Kasumi-1 (cell line): ENCODE measurements at places on chromosomes 12 and 14.

- DNase-seq, result no peak
Measured at GRCh38 chr12:114670291-114670980, 13.5 kb downstream of the TBX3 start.

- no peak for DNase-seq
Measured at GRCh38 chr12:75986001-75986746, 45.4 kb downstream of the PHLDA1 start.

DNA sequence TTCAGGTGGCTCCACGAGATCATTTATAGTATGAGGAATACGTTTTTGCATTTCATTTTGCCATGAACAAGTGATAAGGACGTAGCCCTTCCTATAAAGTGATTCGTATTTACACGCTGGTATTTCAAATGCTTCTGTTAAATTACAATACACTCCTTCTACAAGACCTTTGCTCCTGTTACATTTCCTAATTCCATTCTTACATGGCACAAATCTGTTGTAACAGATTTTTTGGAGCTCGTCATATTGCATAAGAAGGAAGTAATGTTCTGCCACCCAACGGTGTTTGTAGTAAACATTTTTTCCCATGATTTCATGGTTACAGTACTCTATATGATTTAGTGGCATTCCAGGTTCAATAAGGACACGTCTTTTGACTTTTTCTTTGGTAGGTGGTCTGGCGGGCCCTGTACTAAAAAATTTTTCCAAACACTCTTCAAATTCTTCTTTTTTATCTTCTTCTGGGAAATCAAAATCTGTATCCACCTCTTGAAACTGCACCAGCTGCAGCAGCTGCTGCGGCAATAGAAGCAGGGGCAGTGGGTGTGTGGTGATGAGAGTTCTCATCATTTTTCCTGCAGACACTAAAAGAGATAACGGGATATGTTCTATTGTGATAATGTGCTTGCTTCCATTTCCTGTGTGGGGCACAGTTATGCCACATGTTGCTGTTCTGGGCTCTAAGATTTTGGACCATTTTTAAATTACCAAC is 4.2 kb downstream of the RNASE9 start:
- no peak for DNase-seq

DNA sequence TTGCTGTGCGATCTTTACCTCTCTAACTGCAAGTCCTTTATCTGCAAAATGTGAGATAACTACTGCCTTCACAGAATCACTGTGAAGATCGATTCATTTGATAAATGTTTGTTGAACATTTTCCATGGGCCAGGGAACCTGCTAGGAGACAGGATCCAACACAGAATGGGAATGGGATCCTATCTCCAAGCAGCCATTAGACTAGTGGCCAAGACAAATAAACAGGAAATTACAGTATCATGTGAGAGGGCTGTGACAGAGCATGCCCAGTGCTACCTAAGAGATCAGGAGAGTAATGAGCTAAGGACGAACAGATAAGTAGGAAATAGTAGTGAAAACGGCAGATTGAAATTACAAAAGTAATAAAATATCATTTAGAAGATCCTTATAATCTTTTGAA is 105.7 kb downstream of the GRIN2B start:
- DNase-seq, result no peak

GRCh38 chr12:114764510-114764909 is 80.5 kb upstream of the TBX3 start:
- DNase-seq, result no peak
